Kidney (tissue), 22 donors: ENCODE measurements at places on chromosomes 7 and 10. TPM values are rescaled to one million over a fixed set of nuclear protein-coding genes. Genes with fewer than 3 reads are reported as not detected.

MDFIC gene
- total RNA-seq, result 32.9 TPM

DDX21 gene
- 49.4 TPM for total RNA-seq

- DNase-seq, result peak; percentile 25
Measured at GRCh38 chr7:54841772-54842697, 83.0 kb upstream of the SEC61G start.

GRCh38 chr10:96367470-96367869 is 8.7 kb upstream of the OPALIN start:
- DNase-seq, result no peak

GRCh38 chr10:129410688-129411392 is 56.2 kb upstream of the MGMT start:
- no peak for DNase-seq

GRCh38 chr7:82511542-82511941 is 68.0 kb upstream of the CACNA2D1 start:
- DNase-seq, result no peak

- no peak for DNase-seq
Measured at GRCh38 chr7:111224354-111225231, 133.7 kb downstream of the LRRN3 start.

- DNase-seq, result no peak
Measured at GRCh38 chr7:99446096-99446495, 7.4 kb downstream of the CPSF4 start.
